ENCODE measurements at places on chromosomes 7 and 10.

- DNase-seq: no peak
Observed at GRCh38 chr7:21960922-21961321, 15.2 kb upstream of the CDCA7L start.

DNA sequence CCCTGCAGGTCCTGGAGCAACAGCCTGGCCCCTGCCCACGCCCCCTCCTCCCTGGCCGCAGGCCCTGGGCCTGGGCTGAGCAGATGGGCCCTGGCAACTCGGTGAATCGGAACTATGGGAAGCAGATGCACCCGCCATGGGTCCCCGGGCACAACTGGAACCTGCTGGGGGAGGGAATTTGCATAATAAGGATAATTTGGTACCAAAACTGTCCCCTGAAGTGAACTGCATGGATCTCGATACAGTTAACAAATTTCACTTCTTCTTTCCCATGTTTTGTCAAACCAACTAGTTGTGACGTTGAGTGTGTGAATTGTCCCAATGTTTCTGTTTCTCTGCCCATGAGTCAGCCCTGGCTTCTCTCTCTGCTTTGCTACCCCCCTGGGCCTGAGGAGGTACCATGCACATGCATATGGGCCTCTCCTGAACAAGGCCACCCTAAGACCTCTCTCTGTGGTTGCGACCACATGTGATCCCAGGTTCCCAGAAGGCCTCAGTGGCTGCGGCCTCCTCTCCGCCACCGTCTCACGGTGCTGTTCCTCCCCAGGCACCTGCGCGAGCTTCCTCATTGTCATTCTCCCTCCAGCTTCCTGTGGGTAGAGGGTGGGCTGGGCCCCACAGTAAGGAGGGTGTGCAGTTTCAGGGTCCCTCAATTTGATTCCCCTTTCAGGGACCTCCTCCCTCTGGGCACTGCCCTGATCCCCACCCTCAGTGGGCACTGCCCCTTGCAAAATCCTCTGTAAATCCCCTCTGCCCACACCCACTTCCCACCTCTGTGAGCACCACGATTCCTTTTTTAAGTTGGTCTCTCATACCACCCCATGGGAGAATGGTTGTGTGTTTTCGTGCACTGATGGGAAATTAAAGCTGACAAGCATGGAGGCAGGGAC is 40.0 kb downstream of the FIGNL1 start:
- DNase-seq: no peak

DNA sequence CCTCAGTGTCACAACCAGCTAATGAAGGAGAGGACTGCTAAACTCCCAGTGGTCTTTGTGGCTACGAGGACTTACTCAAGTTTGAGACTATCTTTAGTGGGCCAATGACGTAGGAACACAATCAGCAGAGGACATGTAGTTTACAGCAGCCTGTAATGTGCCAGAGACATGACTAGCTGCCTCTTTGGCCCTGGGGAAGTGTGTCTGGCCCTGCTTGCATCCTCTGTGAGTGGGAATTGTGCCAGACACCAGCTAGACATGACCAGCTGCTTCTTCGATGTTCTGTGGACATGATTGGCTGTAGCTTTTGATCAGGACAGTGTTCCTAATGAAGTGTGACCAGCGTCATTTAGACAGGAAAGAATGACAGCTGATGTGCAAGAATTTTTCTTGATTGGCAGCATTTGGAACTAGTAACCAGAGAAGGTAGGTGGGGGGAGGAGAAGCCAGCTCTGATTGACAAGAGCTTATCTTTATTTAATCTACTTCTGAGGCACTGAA is 141.7 kb downstream of the AUTS2 start:
- DNase-seq: no peak

GRCh38 chr10:1134156-1134555 is 78.0 kb downstream of the WDR37 start:
- DNase-seq: no peak

- no peak for DNase-seq
Observed at GRCh38 chr7:20532890-20533289, 82.6 kb upstream of the ABCB5 start.

DNA sequence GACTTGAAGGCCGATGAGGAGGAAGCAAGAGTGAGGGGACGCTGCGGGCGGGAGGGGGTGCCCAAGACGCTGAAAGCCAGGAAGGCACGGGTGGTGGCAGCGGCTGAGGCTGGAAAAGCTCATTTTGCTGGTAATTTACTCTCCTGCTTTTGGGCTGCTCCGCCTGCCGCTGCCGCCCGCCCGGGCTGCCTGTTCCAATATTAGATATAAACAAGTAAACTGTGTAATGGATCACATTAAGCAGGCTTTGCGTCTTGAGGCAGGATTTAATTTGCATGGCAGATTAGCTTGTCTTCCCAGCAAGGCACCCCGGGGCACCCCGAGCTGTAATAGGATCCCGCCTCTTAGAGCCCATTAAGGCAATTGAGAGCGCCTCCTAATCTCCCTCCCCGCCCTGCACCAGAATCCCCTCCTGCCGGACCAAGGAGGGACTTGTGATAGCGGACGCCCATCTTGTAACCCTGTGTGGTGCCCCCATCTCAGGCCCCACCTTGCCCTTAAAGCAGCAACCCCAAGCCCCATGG is 46.1 kb upstream of the SLF2 start:
- DNase-seq: no peak
